ENCODE measurements at places on chromosomes 3 and 15. TPM values are rescaled to one million over a fixed set of nuclear protein-coding genes. Genes with fewer than 3 reads are reported as not detected.
A peak's percentile ranks its signal among the peaks of the same experiment; 100 is the strongest.

DNA sequence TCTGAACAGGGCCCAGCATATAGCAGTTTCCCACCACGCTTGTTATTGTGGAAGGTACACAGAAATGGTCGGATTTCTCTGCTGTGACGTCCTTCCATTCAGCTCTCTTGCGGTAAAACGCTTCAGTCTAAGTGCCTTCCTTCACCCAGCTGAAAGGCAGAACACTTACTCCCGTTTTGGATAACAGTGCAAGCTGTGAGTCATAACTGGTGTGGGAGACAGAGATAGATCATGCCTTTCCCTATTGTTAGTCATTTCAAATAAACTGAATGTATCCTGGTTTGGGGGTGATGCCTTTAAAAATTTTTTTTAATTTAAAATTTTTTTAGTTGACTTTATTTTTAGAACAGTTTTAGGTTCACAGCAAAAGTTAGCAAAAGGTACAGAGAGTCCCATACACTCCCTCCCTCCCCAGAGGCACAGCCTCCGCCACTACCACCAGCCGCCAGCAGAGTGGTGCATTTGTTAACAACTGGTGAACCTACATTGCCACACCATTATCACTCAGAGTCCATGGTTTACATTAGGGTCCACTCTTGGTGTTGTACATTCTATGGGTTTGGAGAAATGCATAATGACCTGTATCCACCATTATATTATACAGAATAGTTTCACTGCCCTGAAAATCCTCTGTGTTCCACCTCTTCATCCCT, 94.9 kb upstream of the NSMCE3 start:
- DNase-seq = peak; percentile 87

- DNase-seq = no peak
These were observed 369.8 kb downstream of the SV2B start for GRCh38 chr15:91469632-91470567.

GRCh38 chr3:16404349-16404895, 109.1 kb downstream of the RFTN1 start:
- DNase-seq = no peak

The AADACL2 gene
- not detected for total RNA-seq

DNA sequence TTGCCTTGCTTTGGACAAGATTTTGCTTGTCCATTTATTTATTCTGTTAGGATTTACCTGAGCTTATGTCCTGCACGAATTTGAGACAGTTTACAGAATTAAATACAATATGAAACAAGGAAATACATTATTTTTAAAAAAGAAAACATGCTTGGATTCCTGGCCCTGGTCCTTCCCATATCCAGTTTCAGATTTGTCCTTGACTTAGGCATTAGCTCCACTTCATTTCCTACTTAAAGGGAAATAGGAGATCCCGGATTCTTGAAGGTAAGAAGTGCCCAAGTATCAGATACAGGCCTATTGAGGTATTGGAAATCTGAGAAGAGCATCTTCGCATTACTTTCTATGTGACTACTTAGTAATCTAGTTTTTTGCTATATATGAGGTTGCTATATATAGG, 672.0 kb downstream of the SI start:
- DNase-seq = no peak

GRCh38 chr15:68765602-68766368, 54.9 kb downstream of the ANP32A start:
- DNase-seq = no peak

DNA sequence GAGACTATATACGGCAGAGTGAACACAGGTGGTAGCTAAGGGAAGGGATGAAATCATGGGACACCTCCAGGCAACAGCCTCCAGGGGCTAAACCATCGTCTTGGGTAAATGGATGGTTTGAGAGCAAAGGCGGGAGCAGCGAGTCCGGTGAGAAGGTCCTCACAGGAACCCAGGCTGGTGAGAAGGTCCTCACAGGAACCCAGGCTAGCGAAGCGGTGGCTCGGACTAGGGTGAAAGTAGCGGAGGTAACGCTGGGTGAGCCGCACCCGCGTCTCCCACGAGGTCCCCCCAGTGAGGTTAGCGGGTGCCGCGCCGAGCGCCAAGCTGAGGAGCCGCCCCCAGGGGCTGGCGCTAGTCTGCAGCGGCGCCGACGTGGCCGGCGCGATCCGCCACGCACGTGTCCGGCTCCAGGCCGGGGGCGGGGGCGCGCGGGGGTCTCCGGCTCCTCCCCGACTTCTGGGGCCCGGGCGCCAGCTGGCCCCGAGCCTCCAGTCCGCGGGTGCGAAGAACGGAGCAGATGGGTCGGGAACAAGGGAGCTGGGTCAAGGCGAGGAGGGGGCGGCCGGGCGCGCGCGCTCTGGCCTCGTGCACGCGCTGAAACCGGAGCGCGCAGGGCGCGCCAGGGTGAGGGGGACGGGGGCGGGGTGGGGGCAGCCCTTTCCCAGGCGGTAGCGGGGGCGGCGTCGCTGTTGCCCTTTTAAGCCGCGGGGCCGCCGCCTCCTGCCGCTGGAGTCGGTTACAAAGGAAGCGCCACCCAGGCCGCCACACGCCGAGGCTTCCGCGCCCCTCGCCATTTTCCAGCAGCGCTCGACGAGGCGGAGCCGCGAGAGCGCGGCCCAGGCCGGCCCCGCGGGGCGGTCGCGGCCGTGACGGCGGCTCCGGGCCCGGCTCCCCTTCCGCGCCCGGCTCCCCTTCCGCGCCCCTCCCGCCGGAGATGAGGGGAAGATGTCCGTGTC, at the start of gene UBE2Q2:
Gene UBE2Q2 (plus strand): TSS at position 726 of the 956 bp plus-strand sequence. CDS start 220 bp downstream, at position 946.
- DNase-seq = peak; percentile 82

The ROBO1 gene
- total RNA-seq = 19.5 TPM

GRCh38 chr3:52291508-52292181, 4.0 kb downstream of the GLYCTK start:
- no peak for DNase-seq

The LTK gene
- 0.57 TPM for total RNA-seq

DNA sequence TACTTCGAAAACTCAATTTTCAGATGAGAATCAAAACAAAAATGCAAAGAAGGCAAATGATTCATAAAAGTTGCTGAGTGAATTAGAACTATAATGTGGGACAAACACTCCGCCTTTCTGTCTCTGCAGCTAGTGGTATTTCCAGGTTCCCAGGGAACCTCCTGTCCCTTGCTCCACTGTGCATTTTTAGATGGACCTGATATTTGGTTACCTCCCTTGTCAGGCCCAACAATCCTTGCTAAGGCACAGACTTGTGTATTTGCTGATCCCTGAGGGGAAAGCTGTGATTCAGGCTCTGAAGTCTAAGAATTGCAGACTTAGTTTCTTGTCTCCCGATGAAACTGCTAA, 162.7 kb downstream of the LPP start:
- DNase-seq = no peak

- peak; percentile 64 for DNase-seq
These were observed 6.6 kb upstream of the ATP2B2 start for GRCh38 chr3:10511809-10512494.

The SLC6A1 gene
- not detected for total RNA-seq

DNA sequence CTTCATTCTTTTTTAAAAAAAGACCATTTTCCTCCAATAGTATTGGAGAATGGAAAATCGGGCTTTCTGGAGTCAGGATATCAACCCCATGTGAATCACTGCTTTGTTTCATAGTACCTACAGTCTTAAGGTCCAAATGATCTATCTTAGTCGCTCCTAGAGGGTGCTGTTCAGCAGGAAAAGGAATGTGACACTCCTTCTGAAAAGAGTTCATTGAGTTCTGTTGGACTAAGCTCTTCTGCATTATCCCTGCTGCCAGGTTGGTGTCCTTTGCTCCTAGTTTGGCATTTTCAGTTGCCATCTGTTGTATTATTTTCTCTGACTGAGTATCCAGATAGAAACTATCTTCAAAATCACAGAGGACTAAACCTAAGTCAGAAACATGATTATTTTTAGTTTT, 57.2 kb downstream of the POLQ start:
- no peak for DNase-seq

All from Daoy (cell line).